ENCODE measurements at places on chromosomes 7 and 10.

DNA sequence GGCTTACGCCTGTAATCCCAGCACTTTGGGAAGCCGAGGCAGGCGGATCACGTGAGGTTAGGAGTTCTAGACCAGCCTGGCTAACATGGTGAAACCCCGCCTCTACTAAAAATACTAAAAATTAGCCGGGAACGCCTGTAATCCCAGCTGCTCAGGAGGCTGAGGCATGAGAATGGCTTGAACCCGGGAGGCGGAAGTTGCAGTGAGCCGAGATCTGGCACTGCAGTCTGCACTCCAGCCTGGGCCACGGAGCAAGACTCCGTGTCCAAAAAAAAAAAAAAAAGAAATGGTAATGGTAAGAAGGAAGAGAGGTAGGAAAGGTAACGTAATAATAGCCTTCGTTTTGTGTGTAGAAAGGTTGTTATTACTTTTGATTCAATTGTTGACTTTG is 1.2 kb downstream of the HSPA14 start:
- DNase-seq, result no peak

DNA sequence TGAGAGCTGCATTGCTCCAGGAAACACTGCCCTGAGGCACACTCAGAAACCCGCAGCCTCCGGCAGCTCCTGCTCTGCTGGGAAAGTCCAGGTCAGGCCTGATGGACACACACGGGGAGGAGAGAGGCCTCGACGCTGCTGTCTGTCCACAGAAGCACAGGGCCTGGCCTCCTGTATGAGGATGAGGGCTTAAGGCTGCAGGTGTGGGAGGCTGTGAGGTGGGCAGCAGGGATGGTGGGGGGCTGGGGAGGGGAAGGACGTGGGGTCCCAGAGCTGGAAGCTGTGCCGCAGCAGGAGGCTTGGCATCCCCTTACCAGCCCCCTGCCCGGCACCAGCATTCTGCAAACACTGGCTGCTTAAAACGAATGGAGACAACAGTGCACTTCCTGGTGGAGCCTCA is 186.2 kb downstream of the DNAJB6 start:
- no peak for DNase-seq

GRCh38 chr10:80861882-80862281 is 324.2 kb downstream of the SH2D4B start:
- DNase-seq, result no peak

DNA sequence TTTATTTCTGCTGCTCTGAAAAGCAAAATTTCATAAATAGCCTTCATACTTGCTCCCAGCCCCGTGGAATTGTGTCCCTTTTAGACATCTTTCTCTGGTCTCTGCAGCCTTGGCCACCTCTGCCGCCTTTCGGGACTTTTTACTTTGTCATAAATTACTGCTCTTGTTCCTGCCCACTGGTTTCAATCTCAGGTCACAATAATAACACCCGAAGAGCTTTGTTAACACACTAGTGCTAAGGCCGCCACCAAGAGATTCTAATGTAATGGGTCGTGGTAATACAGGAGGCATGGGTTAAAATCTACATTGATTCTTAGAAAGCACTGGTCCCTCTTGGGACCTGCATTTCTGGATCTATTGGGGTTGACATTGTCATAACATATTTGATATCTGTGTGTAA is 276.0 kb upstream of the VWC2 start:
- no peak for DNase-seq

- DNase-seq, result no peak
These were observed 21.6 kb downstream of the HIP1 start for GRCh38 chr7:75716992-75717626.

Measured in posterior cingulate gyrus (tissue), 11 donors.